ENCODE measurements at places on chromosomes 6 and 20.

DNA sequence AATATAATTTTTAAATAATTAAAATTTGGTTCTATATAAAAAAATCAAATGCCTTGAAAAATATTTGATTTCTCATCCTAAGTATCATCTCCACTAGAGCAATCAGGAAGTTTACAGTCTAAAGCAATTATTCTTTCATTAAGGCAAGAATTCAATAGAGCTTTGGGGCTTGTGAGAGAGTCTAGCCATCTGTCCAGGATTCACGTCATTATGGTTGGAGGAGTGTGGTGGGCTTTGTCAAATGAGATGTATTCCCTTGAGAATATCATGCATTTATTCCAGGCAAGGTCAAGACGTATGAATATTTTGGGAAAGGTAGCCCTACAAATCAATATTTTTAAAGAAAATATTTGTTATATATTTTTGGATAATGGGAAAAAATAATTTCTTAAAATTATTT is 132.4 kb downstream of the ELOVL4 start:
- DNase-seq = no peak

GRCh38 chr6:22227824-22228610 is 68.8 kb downstream of the PRL start:
- no peak for DNase-seq

DNA sequence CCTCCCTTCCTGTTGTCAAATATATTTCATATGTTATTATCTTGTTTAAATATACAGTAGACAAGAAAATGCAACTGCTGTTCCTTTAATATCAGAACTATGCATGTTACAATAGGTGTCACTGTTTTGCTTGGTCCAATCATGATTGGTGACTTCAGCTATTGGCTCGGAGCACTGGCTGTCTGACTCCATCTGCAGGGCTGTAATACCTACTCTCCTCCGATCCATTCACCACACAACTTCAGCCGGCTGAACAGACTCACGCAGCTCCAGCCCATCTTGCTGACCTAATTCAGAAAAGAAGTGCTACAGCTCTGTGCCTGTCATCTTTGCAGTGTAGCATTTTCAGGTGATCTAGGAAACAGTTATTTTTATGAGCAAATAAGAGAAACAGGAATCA is at the start of gene BTBD3:
BTBD3 (plus strand) TSS at position 231 of the 400 bp plus-strand sequence. CDS start 383 bp downstream, outside the sequence.
- DNase-seq = no peak

- DNase-seq = no peak
Measured at GRCh38 chr20:55576981-55577380, 428.3 kb downstream of the CBLN4 start.

GRCh38 chr20:62441987-62442539 is 14.7 kb upstream of the RBBP8NL start:
- no peak for DNase-seq

GRCh38 chr20:1490643-1491195 is 501 bp downstream of the SIRPB2 start:
- no peak for DNase-seq

- no peak for DNase-seq
Measured at GRCh38 chr6:2384528-2384927, 139.1 kb upstream of the GMDS start.

- DNase-seq = no peak
Measured at GRCh38 chr20:63020681-63021080, 13.9 kb upstream of the BHLHE23 start.

GRCh38 chr20:50518270-50518721 is 8.1 kb downstream of the PTPN1 start:
- no peak for DNase-seq

DNA sequence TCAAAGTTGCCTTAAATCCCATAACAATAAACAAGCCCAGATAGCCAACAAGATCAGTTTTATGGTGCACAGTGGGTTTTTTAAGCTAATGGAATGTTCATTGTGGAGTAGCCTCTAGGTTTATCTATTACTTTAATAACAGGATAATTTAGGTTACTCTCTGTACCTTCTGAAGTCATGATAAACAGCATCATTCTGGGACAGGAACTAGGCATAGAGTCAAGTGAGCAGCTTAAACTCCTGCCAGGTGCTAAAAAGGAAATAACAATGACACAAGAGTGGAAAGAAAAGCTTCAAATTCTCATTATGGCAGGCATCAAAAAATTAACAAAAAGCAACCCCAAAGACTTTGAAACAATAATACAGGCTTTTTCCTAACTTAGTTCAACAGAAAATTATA is 228.8 kb downstream of the HACE1 start:
- DNase-seq = no peak

- DNase-seq = no peak
Measured at GRCh38 chr6:14524319-14524718, 406.7 kb downstream of the CD83 start.

- DNase-seq = no peak
Measured at GRCh38 chr6:29763491-29764289, 40.5 kb downstream of the HLA-F start.

- no peak for DNase-seq
Measured at GRCh38 chr6:15527838-15528617, 134.8 kb downstream of the DTNBP1 start.

- DNase-seq = no peak
Measured at GRCh38 chr6:4350567-4351519, 215.5 kb upstream of the ECI2 start.

All from activated CD4-positive, alpha-beta T cell treated with anti-CD3 and anti-CD28 coated beads for 1 hour (primary cell).